Sigmoid colon (tissue), 7 donors: ENCODE measurements at places on chromosomes 4 and X. TPM values are rescaled to one million over a fixed set of nuclear protein-coding genes. Genes with fewer than 3 reads are reported as not detected.

The MID1IP1 gene
- 130 TPM for total RNA-seq

The ZDHHC15 gene
- total RNA-seq = 2.1 TPM

The ARFIP1 gene
- 22.1 TPM for total RNA-seq

The NLRP2B gene
- total RNA-seq = 0.14 TPM

The SMIM31 gene
- not detected for total RNA-seq

The SSX4B gene
- total RNA-seq = not detected

The ETDC gene
- not detected for total RNA-seq

The CORIN gene
- 2.5 TPM for total RNA-seq

The MAGEA10 gene
- total RNA-seq = not detected

DNA sequence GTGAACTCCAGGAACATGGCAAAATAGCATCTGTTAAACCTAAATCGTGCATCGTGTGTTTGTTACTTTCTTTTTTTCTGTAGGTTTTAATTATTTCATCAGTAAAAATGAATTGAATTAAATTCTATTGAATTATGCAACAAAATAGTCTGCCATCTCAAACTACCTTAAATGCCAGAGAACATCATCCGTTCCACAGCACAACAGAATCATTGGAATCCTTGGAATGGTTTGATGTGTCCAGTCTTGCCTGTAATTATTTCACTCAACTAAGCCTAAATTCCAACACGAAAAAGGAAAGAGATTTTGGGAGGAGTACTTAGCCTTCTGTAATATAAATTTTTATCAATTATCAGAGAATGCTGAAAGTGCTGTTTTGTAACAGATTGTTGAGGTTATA lies 17.1 kb upstream of the SLC7A11 start:
- no peaks in the 10 kb centered on the region for H3K4me1 ChIP-seq
- no peaks in the 10 kb centered on the region for H3K27me3 ChIP-seq
- no peak overlapping the region for H3K4me3 ChIP-seq
- DNase-seq = no peak
- no peak overlapping the region for H3K27ac ChIP-seq

- H3K36me3 ChIP-seq = no peaks in the 10 kb centered on the region
- no peaks in the 10 kb centered on the region for H3K27me3 ChIP-seq
- H3K27ac ChIP-seq = no peak overlapping the region
- no peak overlapping the region for H3K4me3 ChIP-seq
- DNase-seq = no peak
- no peaks in the 10 kb centered on the region for H3K4me1 ChIP-seq
These were observed 43.2 kb downstream of the QDPR start for GRCh38 chr4:17468619-17469221.

DNA sequence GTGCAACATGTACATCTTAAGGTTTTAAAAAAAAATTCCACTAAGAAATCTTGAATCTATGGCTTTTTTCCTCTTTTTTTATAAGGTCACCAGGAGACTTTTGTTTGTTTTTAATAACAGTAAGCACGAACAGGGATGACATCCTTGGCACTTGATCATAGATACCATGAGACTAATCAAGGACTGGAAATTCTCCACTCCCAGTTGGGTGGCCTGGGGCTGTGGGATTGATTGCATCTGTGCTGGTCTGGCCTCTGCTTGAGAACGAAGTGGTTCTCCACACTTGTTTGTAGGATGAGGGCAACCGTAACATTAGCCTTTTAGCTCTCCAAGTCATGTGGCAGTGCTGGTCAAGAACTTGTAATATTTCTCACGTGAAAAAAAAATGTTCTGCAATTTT lies 35.4 kb downstream of the SNX25 start:
- H3K4me3 ChIP-seq = no peak overlapping the region
- H3K4me1 ChIP-seq = peaks cover 37% of the 10 kb centered on the region
- H3K36me3 ChIP-seq = no peaks in the 10 kb centered on the region

- H3K36me3 ChIP-seq = no peaks in the 10 kb centered on the region
- no peak for DNase-seq
- H3K4me1 ChIP-seq = no peaks in the 10 kb centered on the region
These were observed 487.6 kb downstream of the GRXCR1 start for GRCh38 chr4:43380093-43380492.

- no peak for DNase-seq
- no peak overlapping the region for H3K4me3 ChIP-seq
- H3K4me1 ChIP-seq = no peaks in the 10 kb centered on the region
- no peaks in the 10 kb centered on the region for H3K36me3 ChIP-seq
- H3K27me3 ChIP-seq = no peaks in the 10 kb centered on the region
These were observed 104.1 kb downstream of the FSTL5 start for GRCh38 chr4:162059656-162060055.

- no peaks in the 10 kb centered on the region for H3K36me3 ChIP-seq
- no peaks in the 10 kb centered on the region for H3K4me1 ChIP-seq
- no peak for DNase-seq
- H3K27me3 ChIP-seq = no peaks in the 10 kb centered on the region
These were observed 280.9 kb upstream of the RPS6KA3 start for GRCh38 chrX:20547611-20548051.

DNA sequence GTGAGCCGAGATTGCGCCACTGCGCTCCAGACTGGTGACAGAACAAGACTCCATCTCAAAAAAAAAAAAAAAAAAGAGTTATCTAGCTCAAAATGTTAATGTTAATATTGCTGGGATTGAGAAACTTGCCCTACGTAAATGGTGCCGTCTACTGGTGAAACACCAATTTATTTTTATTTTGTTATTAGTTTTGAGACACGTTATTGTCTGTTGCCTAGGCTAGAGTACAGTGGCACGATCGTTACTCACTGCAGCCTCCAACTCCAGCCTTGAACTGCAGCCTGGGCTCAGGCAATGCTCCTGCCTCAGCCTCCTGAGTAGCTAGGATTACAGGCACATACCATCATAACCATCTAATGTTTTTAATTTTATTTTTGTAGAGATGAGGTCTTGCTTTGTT lies 262.8 kb downstream of the BMPR1B start:
- no peaks in the 10 kb centered on the region for H3K4me1 ChIP-seq
- no peak for DNase-seq
- no peak overlapping the region for H3K27ac ChIP-seq
- no peaks in the 10 kb centered on the region for H3K27me3 ChIP-seq
- H3K4me3 ChIP-seq = no peak overlapping the region
- H3K36me3 ChIP-seq = no peaks in the 10 kb centered on the region

GRCh38 chr4:58090539-58090938 lies 980.4 kb upstream of the IGFBP7 start:
- no peak for DNase-seq
- H3K4me3 ChIP-seq = no peak overlapping the region
- peaks cover 9% of the 10 kb centered on the region for H3K4me1 ChIP-seq
- no peaks in the 10 kb centered on the region for H3K36me3 ChIP-seq

DNA sequence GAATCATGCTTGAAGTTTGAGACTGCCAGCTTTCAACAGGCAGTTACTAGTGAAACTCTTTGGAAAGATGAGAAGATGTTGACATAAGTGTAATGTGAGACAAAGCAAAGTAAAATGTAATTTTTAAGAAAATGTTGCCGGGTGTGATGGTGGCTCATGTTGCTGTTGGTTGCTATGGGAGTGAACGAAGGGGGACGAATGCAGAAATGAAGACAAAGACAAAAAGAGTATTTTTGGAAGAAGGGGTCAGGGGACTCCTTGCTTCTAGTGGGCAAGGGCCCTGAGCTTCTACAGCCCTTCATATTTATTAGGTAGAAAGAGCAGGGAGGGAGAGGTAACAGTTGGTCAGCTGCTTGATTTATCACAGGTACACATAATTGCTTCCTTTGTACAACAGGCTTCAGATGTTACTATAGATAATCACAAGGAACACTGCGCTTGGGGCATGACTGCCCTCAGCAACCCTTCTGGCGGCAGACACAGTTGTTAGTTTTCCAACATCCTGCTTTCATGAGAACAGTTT lies 11.9 kb upstream of the UGDH start:
- no peaks in the 10 kb centered on the region for H3K4me1 ChIP-seq
- H3K27me3 ChIP-seq = no peaks in the 10 kb centered on the region
- H3K27ac ChIP-seq = no peak overlapping the region
- no peak overlapping the region for H3K4me3 ChIP-seq
- no peak for DNase-seq

GRCh38 chrX:18098763-18099162 lies 121.9 kb downstream of the BEND2 start:
- H3K27me3 ChIP-seq = no peaks in the 10 kb centered on the region
- no peaks in the 10 kb centered on the region for H3K4me1 ChIP-seq
- no peaks in the 10 kb centered on the region for H3K36me3 ChIP-seq
- DNase-seq = no peak
- H3K27ac ChIP-seq = no peak overlapping the region
- H3K4me3 ChIP-seq = no peak overlapping the region

GRCh38 chr4:100838286-100838685 lies 320.5 kb upstream of the EMCN start:
- H3K27ac ChIP-seq = no peak overlapping the region
- DNase-seq = no peak
- H3K27me3 ChIP-seq = no peaks in the 10 kb centered on the region
- H3K4me3 ChIP-seq = no peak overlapping the region

- no peaks in the 10 kb centered on the region for H3K36me3 ChIP-seq
- no peak overlapping the region for H3K4me3 ChIP-seq
- H3K4me1 ChIP-seq = no peaks in the 10 kb centered on the region
- no peak for DNase-seq
- no peak overlapping the region for H3K27ac ChIP-seq
- no peaks in the 10 kb centered on the region for H3K27me3 ChIP-seq
These were observed 123.6 kb downstream of the SH3RF1 start for GRCh38 chr4:169147191-169147590.

DNA sequence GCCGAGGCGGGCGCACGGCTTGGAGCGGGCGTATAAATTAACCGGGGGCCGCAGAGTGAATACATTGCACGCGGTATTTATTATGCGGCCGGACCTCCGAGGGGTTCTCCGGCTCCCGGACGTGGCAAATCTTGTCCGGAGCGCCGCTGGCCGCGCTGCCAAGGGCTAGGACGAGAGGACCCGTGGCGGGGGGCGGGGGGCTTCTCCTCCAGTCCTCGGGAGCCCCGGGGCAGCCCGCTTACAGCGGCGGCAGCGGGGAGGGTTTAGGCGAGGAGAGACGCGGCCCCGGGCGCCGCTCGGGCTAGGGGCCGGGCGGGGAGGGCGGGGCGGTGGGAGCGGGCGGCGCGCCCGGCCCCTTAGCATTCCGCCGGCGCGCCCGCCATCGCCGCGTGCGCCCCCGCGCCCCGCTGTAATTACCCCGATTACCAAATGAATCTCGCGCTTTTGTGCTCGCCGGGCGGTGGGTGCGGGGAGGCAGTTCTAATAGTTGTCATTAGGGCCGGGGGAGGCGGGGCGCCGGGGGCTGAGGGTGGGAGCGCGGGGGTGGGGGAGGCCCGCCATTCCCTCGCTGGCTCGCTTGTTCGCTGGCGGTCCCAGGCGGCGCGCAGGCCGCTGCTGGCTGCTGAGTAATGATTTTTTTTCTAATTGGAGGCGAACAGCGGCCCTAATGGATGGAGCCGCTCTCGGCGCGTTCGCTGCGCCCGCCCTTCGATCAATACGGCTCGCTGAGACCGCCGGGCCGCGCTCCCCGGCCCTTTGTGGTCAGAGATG lies 276.6 kb downstream of the BCOR start:
- H3K4me1 ChIP-seq = peaks cover 10% of the 10 kb centered on the region
- H3K27ac ChIP-seq = peak overlapping the region; percentile 41
- no peaks in the 10 kb centered on the region for H3K27me3 ChIP-seq
- no peaks in the 10 kb centered on the region for H3K36me3 ChIP-seq

- H3K4me1 ChIP-seq = peaks cover 82% of the 10 kb centered on the region
- H3K4me3 ChIP-seq = no peak overlapping the region
- peak overlapping the region; percentile 73 for H3K27ac ChIP-seq
- no peaks in the 10 kb centered on the region for H3K27me3 ChIP-seq
- no peak for DNase-seq
These were observed 117.0 kb downstream of the RNF150 start for GRCh38 chr4:141016117-141016798.

GRCh38 chr4:97867557-97868091 lies 275.7 kb downstream of the STPG2 start:
- H3K36me3 ChIP-seq = no peaks in the 10 kb centered on the region
- no peaks in the 10 kb centered on the region for H3K27me3 ChIP-seq
- no peak overlapping the region for H3K4me3 ChIP-seq
- H3K27ac ChIP-seq = no peak overlapping the region
- DNase-seq = no peak
- H3K4me1 ChIP-seq = no peaks in the 10 kb centered on the region

GRCh38 chrX:120264341-120264740 lies 13.7 kb downstream of the ZBTB33 start:
- no peak overlapping the region for H3K4me3 ChIP-seq
- H3K27me3 ChIP-seq = no peaks in the 10 kb centered on the region
- no peaks in the 10 kb centered on the region for H3K36me3 ChIP-seq
- DNase-seq = no peak
- no peak overlapping the region for H3K27ac ChIP-seq

DNA sequence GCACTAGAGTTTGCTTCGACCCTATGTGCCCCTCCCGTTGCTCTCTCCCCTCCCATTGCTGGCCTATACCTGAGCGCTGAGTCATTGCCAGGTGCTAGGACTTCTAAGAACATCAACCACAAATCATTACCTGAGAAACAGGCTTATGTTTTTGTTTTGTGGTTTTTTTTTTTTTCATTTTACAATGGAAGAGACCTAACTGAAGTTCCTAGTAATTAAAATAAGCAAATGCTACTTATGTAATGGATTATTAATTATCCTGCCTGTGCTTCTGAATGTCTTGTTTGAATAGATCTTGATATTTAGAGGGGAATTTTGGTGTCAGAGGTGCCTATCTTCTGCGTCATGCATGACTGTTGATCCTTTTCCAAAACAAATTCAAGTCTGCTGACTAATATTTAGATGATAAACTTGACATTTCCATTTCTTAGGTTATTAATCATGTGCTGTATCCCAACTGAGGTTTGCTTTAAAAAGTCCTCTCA lies 275.4 kb upstream of the CPEB2 start:
- DNase-seq = no peak
- H3K4me1 ChIP-seq = no peaks in the 10 kb centered on the region
- H3K36me3 ChIP-seq = no peaks in the 10 kb centered on the region
- H3K27ac ChIP-seq = no peak overlapping the region
- H3K27me3 ChIP-seq = no peaks in the 10 kb centered on the region

DNA sequence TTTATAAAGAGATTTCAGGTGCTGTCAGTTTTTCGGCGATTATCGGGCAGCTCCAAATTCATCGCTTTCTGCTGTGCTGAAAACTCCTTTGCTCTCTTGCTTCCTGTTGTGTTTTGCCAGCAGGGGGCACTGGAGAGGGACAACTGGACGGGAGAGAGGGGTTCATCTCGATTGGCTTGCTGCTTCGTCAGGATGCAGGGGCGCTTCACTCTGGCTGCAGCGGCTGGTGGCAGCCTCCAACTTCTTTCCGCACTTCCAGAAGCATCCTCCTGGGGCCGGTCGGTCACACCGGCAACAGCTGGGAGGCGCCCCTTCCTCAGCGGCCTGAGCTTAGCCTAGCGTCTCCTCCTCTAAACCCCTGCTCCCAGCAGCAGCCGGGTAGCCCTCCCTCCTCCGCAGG lies 29.5 kb downstream of the MSL3 start:
- H3K36me3 ChIP-seq = no peaks in the 10 kb centered on the region
- peak; percentile 80 for DNase-seq
- no peak overlapping the region for H3K27ac ChIP-seq
- H3K4me3 ChIP-seq = peak overlapping the region; percentile 30
- no peaks in the 10 kb centered on the region for H3K27me3 ChIP-seq

DNA sequence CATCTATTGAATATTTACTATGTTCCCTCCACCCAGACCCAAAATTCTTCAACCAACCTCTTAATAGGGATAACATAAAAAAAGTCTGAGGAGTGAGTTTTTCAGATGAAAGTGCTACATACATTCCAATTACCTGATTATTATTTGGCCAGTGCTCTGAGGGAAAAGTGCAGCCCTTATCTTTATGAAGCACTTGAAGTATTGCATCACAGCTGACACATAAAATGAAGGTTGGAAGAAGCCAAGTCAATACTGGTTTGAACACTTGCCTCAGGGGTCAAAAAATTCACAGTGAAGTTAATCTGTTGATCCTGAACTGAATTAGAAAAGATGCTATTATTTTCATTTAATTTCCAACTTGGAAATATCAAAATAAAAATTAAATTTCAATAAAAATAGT lies 498.9 kb downstream of the INPP4B start:
- H3K27me3 ChIP-seq = no peaks in the 10 kb centered on the region
- H3K27ac ChIP-seq = no peak overlapping the region
- DNase-seq = no peak
- H3K4me1 ChIP-seq = peaks cover 9% of the 10 kb centered on the region
- no peaks in the 10 kb centered on the region for H3K36me3 ChIP-seq
